ENCODE measurements at places on chromosomes 1 and 21.

DNA sequence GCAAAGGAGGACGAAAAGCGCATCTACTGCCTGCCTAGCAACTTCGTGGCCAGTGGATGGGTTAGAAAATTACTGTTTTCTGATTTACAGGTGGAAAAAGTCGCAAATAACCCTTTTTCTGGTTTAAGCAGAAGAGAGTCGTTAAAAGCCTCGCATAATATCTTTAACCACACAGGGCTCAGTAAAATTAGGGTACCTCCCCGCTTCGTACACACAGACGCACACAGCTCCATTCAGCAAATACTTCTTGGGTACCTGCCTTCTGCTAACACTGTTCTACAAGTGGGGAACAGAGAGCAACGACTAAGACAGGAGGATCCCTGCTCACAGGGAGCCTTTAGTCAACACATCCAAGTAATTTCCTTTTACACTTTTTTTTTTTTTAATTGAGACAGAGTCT lies 704 bp downstream of the ALG6 start:
- DNase-seq = no peak

GRCh38 chr1:218693599-218693998 lies 348.5 kb downstream of the TGFB2 start:
- no peak for DNase-seq

DNA sequence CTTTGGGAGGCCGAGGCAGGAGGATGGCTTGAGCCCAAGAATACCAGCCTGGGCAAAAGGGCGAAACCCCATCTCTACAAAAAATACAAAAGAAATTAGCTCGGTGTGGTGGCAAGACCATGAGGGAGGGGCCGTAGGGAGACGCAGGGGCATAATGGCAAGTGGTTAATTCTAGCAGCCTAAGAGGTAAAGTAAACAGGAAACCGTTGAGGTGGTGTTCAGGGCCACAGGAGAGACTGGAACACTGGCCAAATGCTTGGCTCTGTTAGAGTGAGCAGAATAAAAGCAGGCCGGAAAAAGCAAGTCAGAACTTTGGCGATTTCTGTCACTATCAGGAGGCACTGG lies 89.2 kb downstream of the RIPK4 start:
- DNase-seq = no peak

- no peak for DNase-seq
These were observed 7.9 kb downstream of the LHX4 start for GRCh38 chr1:180237869-180238476.

DNA sequence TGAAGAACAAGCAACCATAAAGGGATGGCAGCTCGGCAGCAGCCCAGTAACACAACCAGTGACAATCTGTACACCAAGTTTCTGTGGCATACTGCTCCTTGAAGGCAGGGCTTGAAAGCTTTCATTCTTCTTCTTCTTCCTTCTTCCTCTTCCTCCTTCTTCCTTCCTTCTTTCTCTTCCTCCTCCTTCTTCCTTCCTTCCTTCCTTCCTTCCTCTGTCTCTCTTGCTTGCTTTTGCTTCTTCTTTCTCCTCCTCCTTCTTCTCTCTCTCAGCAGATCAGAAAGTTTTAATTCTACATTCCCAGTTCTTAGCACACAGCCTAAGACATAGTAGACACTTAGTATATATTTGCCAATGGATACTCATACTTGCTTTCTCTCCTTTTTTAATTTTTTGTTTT lies 95.9 kb downstream of the GLUL start:
- no peak for DNase-seq

- DNase-seq = peak; percentile 48
These were observed 13.1 kb upstream of the SLC30A1 start for GRCh38 chr1:211591980-211592493.

DNA sequence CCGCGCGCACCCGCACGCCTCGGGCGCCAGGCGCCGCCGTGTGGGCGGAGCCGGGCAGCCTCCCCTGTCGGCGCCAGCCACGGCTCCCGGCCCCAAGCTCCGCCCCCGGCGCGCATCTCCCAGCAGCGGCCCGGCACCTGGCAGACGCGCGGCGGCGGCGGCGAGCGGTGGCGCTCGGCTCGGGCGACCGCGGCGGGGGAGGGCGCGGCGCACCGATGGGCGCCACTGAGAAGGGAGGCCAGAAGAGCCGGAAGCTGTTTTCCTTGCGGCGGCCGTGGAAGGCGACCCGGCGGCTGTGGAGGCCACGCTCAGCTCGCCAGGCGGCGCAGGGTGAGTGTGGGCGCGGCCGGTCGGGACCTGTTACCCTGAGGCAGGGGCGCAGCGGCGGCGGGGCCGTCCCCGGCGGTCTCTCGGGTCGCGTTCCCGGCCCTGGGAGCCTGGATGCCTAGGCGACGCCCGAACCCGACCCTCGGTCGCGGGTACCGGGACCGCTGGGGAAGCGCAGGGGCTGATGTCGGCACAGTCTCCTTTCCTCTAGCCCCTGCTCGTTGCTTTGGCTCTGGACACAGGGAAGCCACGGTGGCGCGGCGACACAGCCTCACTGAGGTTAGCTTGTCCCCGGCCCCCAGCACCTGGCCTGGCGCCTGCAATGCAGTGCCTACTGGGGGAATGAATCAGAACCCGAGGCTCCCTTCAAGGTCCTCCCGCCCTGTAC lies 54.9 kb upstream of the DNAJC6 start:
- peak; percentile 86 for DNase-seq

- no peak for DNase-seq
These were observed 63.2 kb downstream of the SRSF11 start for GRCh38 chr1:70284366-70284765.

GRCh38 chr1:78229344-78229743 lies 183.6 kb downstream of the GIPC2 start:
- no peak for DNase-seq

DNA sequence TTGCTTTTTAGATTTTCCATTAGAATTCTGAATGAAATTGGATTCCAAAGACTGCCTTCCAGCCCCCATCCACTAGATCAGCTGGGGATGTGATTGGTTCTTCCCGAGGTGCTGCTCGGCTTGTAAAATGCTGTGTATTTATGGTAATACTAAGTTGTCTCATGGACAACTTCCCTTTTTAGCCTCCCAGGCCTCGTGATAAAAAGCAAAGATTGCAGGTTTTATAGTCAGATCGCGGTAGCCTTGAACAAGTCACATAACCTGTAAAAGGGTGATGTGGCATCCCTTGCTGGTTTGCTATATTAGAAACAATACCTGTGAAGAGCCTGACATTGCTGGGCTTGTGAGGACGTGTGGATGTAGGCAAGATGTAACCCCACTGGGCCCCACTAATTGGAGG lies 10.4 kb downstream of the MUL1 start:
- no peak for DNase-seq

DNA sequence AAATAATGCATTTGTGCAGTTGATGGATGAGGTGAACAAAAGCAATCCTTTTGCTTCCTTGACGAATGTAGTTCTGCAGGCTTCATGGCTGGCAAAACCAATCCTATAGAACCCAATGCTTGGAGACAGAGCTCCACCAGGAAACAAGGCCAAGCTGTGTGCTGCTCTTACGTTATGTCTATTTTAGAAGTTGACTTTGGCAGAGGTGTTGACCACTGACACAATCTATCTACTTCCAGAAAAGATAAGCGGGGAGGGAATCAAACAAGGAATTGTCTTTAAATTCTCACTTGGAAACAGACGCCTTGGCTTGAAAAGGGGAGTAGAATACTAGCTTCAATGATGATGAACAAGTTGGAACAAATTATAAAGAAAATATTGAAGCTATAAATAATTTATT lies 211.2 kb downstream of the SETD4 start:
- DNase-seq = no peak

- no peak for DNase-seq
These were observed 177.1 kb upstream of the KIAA0040 start for GRCh38 chr1:175369696-175370095.

- no peak for DNase-seq
These were observed 15.4 kb upstream of the TENT5C start for GRCh38 chr1:117590273-117590925.

DNA sequence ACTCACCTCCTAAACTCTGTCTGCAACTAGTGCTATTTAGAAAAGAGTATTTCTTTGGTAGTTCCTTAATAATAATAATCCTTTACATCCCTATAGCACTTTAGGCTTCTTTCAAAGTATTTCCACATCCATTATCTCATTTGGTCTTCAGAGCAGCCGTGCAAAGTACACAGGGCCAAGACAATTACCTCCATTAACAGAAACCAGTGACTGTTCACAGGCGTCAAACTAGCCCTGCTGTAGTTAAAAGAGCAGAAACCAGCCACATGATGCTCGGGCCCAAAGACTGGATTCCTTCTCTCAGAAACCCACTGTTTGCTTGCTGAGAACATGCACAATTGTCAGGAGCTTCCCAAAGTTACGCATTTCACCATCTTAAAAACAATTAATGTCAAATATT lies 396.0 kb upstream of the DAB1 start:
- no peak for DNase-seq

DNA sequence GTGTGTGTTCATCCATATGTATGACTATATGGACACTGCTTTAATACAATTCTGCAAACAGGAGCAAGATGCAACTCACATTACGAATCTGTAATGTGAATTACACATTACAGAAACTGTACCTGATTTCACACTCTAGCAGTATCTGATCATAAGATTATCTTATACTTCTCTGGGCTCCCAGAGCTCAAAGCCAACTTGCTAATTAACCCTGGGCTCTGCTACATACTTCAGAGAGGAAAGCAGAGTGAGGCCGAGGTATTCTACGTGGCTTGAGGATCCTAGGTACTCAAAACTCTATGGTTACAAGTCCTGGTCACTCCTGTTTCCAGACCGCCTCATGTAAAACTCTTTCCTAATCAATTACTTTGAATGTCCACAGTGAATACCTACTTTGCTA lies 149.2 kb upstream of the KRTAP19-8 start:
- DNase-seq = no peak

- DNase-seq = no peak
These were observed 19.2 kb downstream of the DDI2 start for GRCh38 chr1:15636436-15636835.

GRCh38 chr21:44337941-44338895 lies 972 bp downstream of the CFAP410 start:
- DNase-seq = peak; percentile 62
